ENCODE measurements at places on chromosomes 1 and 21.

DNA sequence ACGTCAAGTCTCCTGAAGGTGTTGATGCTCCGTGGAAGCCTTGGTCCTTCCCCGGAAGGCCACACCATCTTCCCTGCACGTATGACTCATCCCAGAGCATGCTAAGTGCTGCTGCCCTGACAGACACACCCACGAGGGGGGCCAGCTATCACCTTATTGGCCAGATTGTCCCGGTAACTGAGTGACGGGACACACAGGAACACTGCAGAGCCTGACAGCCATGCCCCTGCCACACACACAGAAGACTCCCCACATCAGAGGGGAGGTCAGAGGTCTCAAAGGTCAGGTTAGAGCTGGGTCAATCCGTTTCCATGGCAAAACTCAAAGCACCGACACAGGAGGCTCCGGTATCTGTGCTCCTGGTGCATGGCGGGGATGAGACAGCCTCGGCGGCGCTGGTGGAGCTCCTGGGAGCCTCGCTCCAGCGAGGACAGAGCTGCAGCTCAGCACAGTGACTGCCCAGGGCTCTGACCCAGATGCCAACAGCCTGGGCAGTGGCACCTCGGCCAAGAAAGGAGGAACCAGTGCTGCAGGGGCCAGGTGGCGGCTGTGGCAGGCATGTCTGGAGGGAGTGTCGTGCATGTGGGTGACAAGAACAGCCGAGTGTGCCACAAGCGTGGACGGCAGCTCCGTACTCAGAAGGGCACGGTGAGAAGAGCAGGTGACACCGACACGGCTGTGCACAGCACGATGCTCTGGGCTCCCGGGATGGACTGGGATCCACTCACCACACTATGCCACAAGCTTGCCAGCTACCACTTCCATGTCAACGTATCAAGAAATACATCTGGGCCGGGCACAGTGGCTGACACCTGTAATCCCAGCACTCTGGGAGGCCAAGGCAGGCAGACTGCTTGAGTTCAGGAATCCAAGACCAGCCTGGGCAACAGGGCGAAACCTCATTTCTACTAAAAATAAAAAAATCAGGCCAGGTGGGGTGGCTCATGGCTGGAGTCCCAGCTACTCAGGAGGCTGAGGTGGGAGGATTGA is 14.8 kb upstream of the TMEM240 start:
- DNase-seq: no peak

DNA sequence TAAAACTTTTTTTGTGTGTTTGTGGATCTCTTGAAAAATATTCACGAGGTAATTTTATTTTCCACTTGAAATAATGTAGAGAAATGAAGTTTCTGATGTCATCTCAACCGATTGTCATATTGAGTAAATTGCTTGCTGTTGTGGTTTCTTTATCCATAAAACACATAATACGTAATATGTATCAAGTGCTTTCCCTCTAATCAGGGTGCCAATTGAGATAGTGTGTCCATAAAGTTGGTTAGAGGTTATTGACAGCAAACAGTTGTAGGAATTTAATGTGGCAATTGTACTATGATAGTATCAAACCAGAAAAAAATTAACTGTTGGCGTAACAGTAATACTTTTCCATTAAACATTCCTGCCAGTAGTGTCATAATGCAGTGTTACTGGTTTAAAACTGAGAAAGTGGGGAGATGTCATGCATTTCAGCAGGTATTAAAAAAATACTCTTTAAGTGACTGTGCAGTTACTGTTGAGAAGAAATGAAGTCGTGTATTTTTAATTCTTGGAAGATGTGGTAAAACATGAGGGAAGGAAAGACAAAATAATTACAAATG is 38.3 kb downstream of the USP25 start:
- no peak for DNase-seq

- no peak for DNase-seq
Observed at GRCh38 chr1:160411271-160412027, 11.1 kb downstream of the VANGL2 start.

GRCh38 chr1:186763107-186763506 is 65.6 kb upstream of the PLA2G4A start:
- no peak for DNase-seq

- no peak for DNase-seq
Observed at GRCh38 chr1:203028067-203028783, 1.9 kb downstream of the PPFIA4 start.

- DNase-seq: no peak
Observed at GRCh38 chr1:241924080-241924808, 33.3 kb upstream of the BECN2 start.

Data from stimulated activated CD4-positive, alpha-beta T cell treated with anti-CD3 and anti-CD28 coated beads, Interleukin-2, amount 100 ng/mL, for 48 hours (primary cell).